ENCODE measurements at places on chromosomes 2 and 18.

GRCh38 chr18:62334120-62334519, 9.0 kb downstream of the TNFRSF11A start:
- DNase-seq, result no peak

- no peak for DNase-seq
Observed at GRCh38 chr2:53312181-53312580, 455.4 kb upstream of the CHAC2 start.

GRCh38 chr2:215772003-215772402, 241.3 kb downstream of the MREG start:
- DNase-seq, result no peak

- no peak for DNase-seq
Observed at GRCh38 chr18:50287028-50287440, 458 bp downstream of the CXXC1 start.

GRCh38 chr2:107687073-107687472, 139.6 kb upstream of the RGPD4 start:
- DNase-seq, result peak; percentile 13

- DNase-seq, result peak; percentile 70
Observed at GRCh38 chr18:49597157-49597931, 35.5 kb downstream of the LIPG start.

- DNase-seq, result no peak
Observed at GRCh38 chr18:78999939-79000338, 20.3 kb downstream of the SALL3 start.

GRCh38 chr2:196181484-196181883, 10.1 kb upstream of the STK17B start:
- no peak for DNase-seq

DNA sequence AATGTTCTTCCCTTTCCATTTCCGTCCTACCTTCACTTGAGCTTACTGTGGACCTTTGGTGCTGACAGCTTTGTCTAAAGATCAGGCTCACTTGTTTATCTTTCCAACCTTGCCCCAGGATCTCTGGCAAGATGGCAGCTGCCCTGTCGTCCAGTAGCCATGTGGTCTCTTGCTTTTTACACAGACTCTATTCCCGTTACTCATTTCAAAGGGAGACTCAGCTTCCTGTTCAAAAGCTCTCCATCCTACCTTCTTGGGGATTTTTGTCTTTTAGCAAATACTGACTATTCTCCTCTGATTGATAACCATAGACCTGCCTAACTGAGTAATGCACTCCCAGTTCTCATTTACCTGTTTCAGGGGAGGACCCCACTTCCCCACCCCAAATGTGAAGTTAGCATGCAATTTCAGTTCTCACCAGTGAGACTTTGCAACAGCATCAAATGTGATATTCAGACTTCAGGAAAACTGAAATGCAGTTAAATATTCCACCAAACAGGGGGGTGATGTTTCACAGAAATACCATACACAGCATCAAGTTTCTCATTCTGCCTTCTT, 184.4 kb downstream of the MYO3B start:
- no peak for DNase-seq

GRCh38 chr2:11155381-11156035, at the start of gene SLC66A3:
Gene SLC66A3, plus strand, starts transcription at chr2:11155467. Its CDS starts 80 bp downstream, at chr2:11155547.
- peak; percentile 92 for DNase-seq

DNA sequence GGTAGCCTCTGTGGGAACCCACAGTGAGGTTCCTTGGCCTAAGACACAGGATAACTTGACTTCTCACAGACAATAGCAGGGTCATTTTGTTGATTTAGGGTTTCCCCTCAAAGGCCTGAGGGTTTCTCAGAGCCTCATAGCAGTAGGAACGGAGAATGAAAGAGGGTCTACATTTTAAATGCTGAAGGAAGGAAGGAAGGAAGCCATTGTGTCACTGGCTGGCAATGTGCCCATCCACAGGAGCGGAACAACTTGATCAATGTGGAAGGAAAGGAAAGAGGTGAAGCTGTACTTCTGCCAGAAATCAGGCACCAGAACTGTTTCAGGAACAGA, 5.1 kb downstream of the IL1B start:
- no peak for DNase-seq

DNA sequence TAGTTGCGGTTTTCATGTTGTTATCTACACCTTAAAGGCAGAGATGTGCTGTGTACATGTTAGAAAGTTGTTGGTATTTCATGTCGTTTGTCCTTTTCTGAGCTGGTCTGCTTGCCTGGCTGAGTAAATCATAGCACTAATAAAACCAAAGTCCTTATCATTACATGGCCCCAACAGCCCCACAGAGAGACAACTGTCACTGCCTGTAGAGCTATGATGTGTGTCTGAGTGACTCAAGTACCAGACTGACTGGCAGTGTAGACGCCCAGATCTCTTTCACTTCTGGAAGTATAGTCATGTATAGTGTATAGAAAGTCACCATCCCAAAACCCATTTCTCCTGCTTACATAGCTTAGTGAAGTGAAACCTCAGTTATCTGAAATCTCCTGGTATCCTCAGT, 4.3 kb downstream of the SOCS6 start:
- DNase-seq, result no peak

DNA sequence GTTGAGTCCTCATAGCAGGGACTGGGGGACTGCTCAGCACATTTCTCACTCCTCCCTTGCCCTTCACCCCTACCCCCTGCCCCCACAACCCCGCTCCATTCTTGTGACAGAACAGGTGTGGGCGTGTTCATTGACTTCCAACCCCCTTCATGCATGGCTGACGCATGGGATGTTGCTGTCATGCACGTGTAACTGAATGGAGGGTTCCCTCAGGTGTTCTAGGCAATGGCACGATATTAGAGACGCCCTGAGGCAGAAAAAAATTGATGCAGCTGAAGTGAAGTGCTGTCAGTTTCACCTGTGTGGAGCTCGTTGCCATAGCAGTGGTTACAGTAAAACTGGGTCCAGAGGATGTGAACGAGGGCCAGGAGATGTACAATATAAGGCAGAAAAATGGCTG, 6.5 kb upstream of the THOC1 start:
- DNase-seq, result peak; percentile 4

DNA sequence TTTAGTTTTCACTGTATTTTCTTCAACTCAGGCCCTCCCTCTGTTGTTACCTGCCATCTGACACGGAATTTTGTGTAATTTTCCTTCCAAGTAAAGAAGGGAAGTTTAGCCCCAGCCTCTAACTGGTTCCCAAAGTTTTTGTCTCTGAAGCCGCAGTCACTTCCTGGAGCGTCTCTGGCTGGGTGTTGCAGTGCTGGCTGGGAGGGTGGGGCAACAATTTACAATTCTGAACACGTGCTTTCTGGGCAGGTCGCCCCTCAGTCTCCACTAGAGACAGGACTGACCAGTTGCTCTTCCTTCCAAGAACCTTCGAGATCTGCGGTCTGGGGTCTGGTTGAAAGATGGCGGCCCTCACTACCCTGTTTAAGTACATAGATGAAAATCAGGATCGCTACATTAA, 3.5 kb downstream of the CNDP2 start:
- DNase-seq, result no peak

DNA sequence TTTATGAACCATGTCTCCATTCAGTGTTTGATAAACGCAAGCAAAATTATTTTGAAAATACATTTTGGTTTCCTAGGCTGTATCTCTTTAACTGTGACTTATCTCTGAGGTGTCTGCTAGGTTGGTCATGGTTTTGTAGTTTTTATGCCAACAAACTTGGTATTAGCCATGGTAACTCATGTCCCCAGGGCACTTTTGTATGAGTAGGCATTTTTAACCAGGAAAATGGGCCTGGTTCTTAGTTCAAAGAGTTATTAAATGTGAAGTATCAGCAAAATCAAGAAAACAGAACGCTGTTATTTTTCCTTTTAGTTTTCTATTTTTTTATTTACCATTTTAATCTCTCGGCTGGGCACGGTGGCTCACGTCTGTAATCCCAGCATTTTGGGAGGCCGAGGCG, 179.3 kb upstream of the LHCGR start:
- no peak for DNase-seq

DNA sequence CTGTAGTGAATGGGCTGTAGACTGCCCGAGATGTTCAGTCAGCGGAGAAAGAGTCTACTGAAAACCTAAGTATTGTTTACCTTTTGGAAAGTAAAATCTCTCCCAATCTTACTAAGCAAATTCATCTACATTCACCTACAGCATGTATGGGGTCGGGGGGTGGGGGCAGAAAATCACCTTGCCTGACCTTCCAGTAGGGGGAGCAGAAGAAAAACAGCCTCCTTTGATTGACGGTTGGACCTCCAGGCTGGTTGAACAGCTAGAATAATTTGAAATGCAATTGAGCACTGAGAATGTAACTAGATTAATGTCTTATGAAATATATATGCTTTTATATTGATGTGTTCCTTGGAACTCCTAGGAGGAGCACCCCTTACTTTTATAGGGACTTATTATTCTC, 10.0 kb downstream of the LRATD1 start:
- DNase-seq, result no peak

DNA sequence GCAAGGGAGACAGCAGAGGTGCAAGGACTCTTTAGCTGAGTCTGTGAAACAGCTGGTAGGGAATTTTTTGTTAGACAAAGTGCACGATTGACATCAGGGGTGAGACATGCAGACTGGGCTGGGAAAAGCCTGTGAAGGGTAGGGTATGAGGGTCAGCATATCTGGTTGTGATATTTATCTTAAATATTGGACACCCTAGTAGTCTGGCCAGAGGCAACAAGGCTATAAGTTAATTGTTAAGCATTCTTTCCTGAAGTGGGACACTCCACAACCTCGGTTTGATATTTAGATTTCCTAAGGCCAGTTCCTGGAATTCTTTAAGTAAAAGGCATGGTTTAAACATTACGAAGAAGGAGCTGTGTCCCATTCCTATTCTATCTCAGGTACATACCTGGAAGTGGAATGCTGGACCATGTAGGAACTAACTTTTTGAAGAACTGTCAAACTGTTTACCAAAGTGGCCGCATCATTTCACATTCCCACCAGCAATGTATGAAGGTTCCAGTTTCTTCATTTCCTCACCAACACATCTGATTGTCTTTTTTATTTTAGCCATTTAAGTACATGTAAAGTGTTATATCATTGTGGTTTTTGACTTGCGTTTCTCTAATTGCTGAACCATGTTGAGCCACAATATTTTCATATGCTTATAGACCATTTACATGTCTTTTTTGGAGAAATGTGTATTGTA, 22.5 kb downstream of the EHBP1 start:
- DNase-seq, result no peak

DNA sequence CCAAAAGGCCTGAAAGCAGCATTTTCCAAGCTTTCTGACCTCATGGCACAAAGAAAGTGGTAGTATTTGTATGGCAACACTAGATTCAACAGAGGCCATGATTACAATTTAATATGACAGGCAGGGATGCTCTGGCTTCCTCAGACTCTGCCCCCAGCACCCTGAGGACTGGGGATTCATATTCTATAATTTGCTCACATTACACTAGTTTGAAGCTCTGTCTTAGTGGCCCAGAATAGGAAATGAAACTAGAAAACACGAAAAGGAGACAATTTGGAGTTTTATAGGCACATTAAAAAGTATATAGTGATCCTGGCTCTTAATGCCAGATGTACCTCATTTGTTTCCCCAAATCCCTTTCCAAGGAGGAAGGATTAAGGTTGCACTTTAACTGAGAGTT, 173.0 kb upstream of the STK17B start:
- no peak for DNase-seq

DNA sequence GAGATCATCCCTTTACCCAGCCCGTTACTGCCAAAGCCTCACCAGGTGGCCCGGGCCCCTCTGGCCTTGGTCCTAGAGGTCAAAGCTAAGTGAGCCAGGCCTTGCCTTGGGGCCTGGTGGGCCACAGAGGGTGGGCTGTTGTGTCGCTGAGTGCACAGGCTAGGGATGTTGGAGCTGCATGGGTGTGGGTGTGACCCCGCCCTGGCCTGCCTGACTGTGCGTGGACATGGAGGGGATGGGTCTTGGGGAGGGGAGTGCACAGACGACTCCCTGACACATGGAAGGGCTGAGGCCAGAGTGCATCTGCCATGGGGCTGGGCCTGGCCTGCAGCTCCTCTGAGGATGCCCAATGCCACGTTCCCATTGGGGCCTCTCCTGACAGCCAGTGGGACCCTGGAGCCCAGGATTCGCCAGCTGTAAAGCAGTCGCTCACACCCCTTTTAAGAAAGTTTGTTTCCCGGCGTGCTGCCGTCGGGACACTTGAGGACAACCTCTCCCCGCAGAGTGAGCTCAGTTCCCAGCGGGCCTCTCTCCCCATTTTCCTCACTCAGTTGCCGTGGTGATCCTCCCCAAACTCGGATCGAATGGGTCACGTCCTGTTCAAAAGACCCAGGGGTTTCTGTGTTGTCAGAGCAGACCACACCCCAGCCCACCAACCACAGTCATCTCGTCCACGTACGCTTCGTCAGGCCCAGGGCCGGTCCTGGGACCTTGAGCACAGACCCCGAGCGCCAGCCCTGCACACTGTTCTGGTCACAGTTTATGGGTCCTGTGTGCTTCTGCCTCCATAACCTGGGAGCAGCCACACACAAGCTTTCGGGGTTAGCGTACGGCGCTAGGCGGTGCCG, 93.5 kb downstream of the NFATC1 start:
- DNase-seq, result no peak

DNA sequence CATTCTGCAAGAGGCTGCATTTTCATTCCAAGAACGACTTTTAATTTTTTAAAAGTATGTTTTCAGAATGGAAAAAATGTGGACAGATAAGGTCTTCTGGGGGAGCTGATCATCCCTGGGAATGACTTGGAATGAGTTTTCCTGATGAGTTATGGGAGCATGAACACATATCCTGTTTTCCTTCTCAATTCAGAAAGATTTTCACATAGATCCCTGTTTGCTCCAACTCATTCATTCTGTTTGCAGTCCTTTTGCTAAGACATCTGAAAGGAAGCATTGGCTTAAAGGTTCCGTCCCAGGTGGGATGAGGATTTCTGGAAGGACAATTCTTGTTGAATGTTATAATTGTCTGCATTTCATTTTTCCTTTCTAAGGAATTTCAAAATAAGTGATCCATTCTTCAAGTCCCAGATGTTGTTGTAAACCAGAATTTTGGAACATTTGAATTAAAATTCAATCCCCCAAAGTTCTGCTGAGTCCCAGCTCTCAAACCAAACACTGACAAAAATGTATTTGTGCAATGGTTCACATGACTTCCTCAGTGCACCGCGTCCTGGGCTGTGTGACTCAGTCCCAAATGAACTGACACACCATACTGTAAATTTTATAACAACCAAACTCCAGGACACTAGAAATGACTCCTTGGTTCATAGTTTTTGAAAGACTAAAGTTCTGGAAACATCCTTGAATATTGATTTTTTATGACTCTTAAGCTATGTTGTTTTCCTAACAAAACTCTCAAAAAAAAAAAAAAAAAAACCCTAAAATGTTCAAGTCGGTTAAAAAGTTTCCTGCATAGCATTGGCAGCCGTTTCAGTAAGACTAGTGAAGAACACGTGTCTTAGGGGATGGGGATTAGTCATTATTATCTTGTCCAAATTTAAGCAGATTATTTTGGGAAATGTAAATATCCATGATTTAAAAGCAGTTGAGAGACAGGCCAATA, 281.8 kb upstream of the TCF4 start:
- DNase-seq, result no peak

DNA sequence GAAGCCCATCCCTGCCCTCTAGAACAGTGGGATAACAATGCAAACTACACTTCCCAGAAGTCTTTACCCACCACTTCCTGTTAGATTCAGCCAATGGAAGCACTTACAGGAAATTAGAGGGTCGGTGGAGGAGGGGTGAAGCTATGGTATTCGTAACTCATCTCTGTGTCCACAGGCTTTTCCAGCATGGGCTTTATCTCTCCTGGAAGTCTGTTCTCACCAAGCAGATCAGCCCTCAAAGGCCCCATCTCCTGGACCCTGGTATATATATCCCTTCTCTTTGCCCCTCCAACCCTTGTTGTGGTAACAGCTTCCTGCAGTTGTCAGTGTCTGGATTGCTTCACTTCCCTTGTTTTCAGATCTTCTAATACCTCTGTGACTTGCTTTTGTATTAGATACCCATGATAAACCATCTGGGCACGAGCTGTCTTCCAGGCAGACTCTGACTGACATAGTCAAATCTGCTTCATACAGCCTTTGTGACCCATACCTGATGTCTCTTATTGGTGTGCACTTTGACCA, 475.0 kb upstream of the POU3F3 start:
- peak; percentile 88 for DNase-seq
